Camera-type eye (tissue), 1 donor: ENCODE measurements at places on chromosomes 16 and 17. TPM values are rescaled to one million over a fixed set of nuclear protein-coding genes. Genes with fewer than 3 reads are reported as not detected.

Gene TBC1D3C
- not detected for total RNA-seq

Gene ARHGAP27
- 11.5 TPM for total RNA-seq

Gene KCTD19
- 0.44 TPM for total RNA-seq

Gene FBXW10B
- total RNA-seq = 1.5 TPM

Gene TLCD3A
- total RNA-seq = 14.9 TPM

Gene HOXB7
- total RNA-seq = not detected

Gene NEUROD2
- total RNA-seq = 3.7 TPM

Gene TERB1
- not detected for total RNA-seq

Gene KIF1C
- total RNA-seq = 32.3 TPM

Gene GRB2
- total RNA-seq = 101 TPM

Gene TM4SF5
- total RNA-seq = not detected

Gene IL21R
- 0.33 TPM for total RNA-seq
